Melanocyte of skin (primary cell): ENCODE measurements at places on chromosomes 1 and 21. TPM values are rescaled to one million over a fixed set of nuclear protein-coding genes. Genes with fewer than 3 reads are reported as not detected.

TCP10L gene
- 0.33 and 0.62 TPM in 2 replicates for total RNA-seq

PTPRU gene
- 27.0 and 47.3 TPM in 2 replicates for total RNA-seq

THEM4 gene
- 15.1 and 20.3 TPM in 2 replicates for total RNA-seq

LIN28A gene
- not detected in 2 replicates for total RNA-seq

MYOCOS gene
- under 0.01 TPM in 1 of 2 replicates, not detected in the other for total RNA-seq

INAVA gene
- total RNA-seq = 0.31 and 0.33 TPM in 2 replicates

SYT2 gene
- under 0.01 TPM in 1 of 2 replicates, not detected in the other for total RNA-seq

FABP3 gene
- 4.2 and 5.7 TPM in 2 replicates for total RNA-seq

CHI3L2 gene
- total RNA-seq = under 0.01 and 0.33 TPM in 2 replicates

TDRD5 gene
- not detected in 2 replicates for total RNA-seq

C1QA gene
- total RNA-seq = not detected in 2 replicates

TRNP1 gene
- 5.2 and 26.5 TPM in 2 replicates for total RNA-seq

NMNAT2 gene
- not detected in 2 replicates for total RNA-seq

C1orf115 gene
- 1.5 and 1.7 TPM in 2 replicates for total RNA-seq

C1orf141 gene
- total RNA-seq = not detected in 2 replicates

AGT gene
- total RNA-seq = 0.69 TPM in 1 of 2 replicates, not detected in the other

OR2L13 gene
- not detected in 2 replicates for total RNA-seq

MYOM3 gene
- not detected in 2 replicates for total RNA-seq

S100A16 gene
- 26.8 and 34.3 TPM in 2 replicates for total RNA-seq

KLF17 gene
- 0.15 TPM in 1 of 2 replicates, not detected in the other for total RNA-seq

PLA2G2C gene
- total RNA-seq = not detected in 2 replicates
